Stimulated activated CD8-positive, alpha-beta memory T cell treated with anti-CD3 and anti-CD28 coated beads, Interleukin-7, amount 100 ng/mL, for 4 hours (primary cell): ENCODE measurements at places on chromosomes 6 and 20.

- DNase-seq = no peak
Measured at GRCh38 chr6:105981002-105981887, 104.9 kb upstream of the PRDM1 start.

DNA sequence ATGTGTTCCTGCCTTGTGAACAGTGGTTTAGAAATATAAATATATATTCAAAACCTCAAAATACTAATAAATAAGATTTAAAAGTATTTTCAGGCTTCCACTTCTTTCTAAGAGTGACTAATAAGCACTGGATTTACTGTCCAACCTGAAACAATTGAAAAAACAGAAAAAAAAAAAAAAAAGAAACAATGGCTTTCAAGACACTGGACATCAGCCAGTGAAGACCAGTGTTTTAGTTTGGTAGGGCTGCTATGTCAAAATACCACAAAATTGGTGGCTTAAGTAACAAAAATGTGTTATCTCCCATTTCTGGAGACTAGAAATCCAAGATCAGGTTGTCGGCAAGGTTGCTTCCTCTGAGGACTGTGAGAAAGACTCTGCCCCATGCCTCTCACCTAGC lies 101.4 kb upstream of the PDE7B start:
- no peak for DNase-seq

DNA sequence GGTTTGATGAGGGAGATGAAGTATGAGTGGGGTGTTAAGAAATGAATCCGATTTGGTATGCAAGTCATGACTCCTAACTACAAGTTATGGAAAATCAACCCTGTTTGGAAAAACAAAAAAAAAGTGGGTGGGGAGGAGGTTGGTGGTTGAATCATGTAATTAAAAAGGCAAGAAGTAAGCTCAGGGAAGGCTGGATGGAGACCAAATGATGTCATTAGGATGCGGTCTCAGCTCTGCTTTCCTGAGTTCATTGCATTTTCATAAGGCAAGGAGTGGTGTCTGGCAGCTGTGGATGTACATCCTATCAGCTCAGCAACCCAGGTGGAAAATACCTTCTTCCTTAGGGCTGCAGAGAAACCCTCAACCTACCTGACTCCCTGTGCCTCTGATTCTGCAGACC lies 60.4 kb upstream of the AKAP12 start:
- DNase-seq = no peak

DNA sequence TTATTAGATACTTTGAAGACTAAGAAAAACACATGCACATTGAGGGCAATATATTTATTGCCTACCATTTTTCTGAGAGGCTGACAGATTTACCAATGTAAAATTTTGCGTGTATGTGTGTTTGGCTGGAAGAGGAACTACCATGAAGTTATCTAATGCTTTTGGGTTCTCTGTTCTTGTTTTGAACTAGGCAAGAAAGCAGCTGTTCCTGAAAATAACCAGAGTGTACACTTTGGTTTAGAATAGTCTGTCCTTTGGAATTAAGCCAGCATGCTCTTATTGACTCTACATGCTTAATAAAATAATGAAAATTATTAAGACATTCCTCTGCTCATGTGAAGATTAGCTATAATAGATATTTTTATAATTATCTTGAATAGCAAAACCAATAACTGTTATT lies 129.2 kb downstream of the MYB start:
- DNase-seq = no peak

- no peak for DNase-seq
Measured at GRCh38 chr20:64223526-64224067, 32.0 kb upstream of the PCMTD2 start.
